Memory B cell (primary cell): ENCODE measurements at places on chromosomes 7 and 10.

- DNase-seq = no peak
- H3K4me3 ChIP-seq = peak overlapping the region; percentile 75
- H3K36me3 ChIP-seq = no peaks in the 10 kb centered on the region
- peaks cover 8% of the 10 kb centered on the region for H3K4me1 ChIP-seq
These were observed 537 bp downstream of the SH3PXD2A start for GRCh38 chr10:103854686-103855391.

DNA sequence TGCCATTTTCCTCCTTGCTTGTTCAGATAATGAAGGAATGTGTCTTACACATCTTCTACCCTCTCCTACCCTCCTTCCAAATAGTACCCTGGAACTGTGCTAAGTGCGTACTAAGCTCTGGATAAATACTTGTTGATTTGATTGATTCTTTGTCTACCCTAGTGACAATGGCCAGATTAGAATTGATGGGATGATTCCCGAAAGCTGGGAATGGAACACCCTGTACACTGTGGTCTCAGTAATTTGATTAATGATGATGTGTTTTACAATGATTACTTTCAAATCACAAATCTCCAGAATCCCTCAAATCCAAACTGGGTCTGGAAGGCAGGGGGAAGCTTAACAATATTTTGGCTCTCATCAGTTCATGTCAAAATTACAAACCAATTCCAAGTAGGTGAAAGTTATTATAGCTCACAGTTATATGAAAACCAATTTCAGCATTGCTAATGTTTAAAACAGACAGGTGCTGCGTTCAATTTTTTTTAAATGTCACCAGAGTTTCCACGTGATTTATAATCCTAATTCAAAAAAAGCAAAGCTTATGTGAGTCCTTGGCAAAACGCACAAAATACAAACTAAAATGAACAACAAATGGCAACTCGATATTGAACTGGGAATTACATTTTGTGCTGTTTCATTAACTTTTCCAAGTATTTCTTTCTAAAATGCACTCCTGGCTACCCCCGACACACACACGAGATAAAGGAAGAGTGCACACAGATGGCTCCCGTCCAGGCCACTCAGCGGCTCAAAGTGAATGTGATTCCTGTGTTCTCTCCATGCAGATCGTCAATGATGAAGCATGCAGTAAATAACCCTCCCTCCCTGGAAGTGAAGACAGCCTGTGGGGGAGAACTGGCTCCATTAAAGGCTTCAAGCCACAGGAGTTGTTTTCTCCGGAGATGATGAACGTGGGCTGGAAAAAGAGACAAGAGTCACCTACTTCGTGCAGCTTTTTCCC lies 21.7 kb upstream of the ADRB1 start:
- no peaks in the 10 kb centered on the region for H3K27me3 ChIP-seq
- H3K27ac ChIP-seq = no peak overlapping the region
- H3K4me1 ChIP-seq = peaks cover 30% of the 10 kb centered on the region
- no peak overlapping the region for H3K4me3 ChIP-seq
- no peak for DNase-seq

DNA sequence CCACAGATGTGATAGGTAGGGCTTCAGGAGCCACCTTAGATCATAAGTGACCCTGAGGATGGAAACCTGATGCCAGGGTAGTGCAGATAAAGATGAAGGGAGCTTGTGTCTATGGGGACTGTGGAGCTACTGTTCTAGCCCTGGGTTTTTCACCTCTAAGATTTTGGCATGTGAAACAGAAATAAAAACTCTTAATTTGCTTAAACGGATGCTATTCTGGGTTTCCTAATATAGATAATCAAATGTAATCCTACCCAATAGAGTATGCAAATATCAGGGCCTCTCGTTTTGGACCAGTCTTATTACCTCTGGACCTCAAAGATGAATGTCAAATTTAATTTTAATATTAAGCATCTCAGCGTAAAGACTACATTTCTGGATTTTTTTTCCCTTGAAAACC lies 49.3 kb downstream of the ABCB4 start:
- peaks cover 14% of the 10 kb centered on the region for H3K4me1 ChIP-seq
- H3K27me3 ChIP-seq = peaks cover 2% of the 10 kb centered on the region
- no peak for DNase-seq
- H3K4me3 ChIP-seq = no peak overlapping the region

DNA sequence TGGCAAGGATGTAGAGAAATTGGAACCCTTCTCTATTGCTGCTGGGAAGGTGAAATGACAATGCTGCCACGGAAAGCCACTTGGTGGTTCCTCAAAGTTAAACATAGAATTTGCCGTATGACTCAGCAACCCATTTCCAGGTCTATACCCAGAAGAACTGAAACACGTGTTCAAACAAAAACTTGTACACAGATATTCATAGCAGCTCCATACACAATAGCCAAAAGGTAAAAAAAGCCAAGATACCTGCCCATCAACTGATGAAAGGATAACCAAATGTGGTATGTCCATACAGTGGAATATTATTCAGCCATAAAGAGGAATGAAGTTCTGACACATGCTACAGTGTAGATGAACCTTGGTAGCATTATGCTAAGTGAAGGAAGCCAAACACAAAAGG lies 39.1 kb downstream of the LHPP start:
- no peaks in the 10 kb centered on the region for H3K4me1 ChIP-seq
- DNase-seq = no peak
- H3K27me3 ChIP-seq = no peaks in the 10 kb centered on the region
- peaks cover 17% of the 10 kb centered on the region for H3K36me3 ChIP-seq
- H3K4me3 ChIP-seq = no peak overlapping the region
- no peak overlapping the region for H3K27ac ChIP-seq

- H3K27me3 ChIP-seq = peaks cover 9% of the 10 kb centered on the region
- H3K4me3 ChIP-seq = no peak overlapping the region
- H3K36me3 ChIP-seq = peaks cover 4% of the 10 kb centered on the region
- no peak overlapping the region for H3K27ac ChIP-seq
- no peak for DNase-seq
These were observed 64.1 kb upstream of the DIP2C start for GRCh38 chr10:753530-753929.

- H3K27me3 ChIP-seq = peaks cover 6% of the 10 kb centered on the region
- H3K36me3 ChIP-seq = no peaks in the 10 kb centered on the region
- peaks cover 4% of the 10 kb centered on the region for H3K4me1 ChIP-seq
- peak; percentile 37 for DNase-seq
- no peak overlapping the region for H3K4me3 ChIP-seq
These were observed 23.0 kb downstream of the ASB15 start for GRCh38 chr7:123624527-123625183.

GRCh38 chr7:36308031-36308430 lies 81.6 kb upstream of the ANLN start:
- H3K27ac ChIP-seq = no peak overlapping the region
- peaks cover 2% of the 10 kb centered on the region for H3K4me1 ChIP-seq

GRCh38 chr10:95279042-95279820 lies 11.6 kb downstream of the PDLIM1 start:
- H3K4me1 ChIP-seq = peaks cover 59% of the 10 kb centered on the region
- H3K36me3 ChIP-seq = peaks cover 14% of the 10 kb centered on the region
- H3K27ac ChIP-seq = peak overlapping the region; percentile 83
- DNase-seq = no peak
- no peak overlapping the region for H3K4me3 ChIP-seq

DNA sequence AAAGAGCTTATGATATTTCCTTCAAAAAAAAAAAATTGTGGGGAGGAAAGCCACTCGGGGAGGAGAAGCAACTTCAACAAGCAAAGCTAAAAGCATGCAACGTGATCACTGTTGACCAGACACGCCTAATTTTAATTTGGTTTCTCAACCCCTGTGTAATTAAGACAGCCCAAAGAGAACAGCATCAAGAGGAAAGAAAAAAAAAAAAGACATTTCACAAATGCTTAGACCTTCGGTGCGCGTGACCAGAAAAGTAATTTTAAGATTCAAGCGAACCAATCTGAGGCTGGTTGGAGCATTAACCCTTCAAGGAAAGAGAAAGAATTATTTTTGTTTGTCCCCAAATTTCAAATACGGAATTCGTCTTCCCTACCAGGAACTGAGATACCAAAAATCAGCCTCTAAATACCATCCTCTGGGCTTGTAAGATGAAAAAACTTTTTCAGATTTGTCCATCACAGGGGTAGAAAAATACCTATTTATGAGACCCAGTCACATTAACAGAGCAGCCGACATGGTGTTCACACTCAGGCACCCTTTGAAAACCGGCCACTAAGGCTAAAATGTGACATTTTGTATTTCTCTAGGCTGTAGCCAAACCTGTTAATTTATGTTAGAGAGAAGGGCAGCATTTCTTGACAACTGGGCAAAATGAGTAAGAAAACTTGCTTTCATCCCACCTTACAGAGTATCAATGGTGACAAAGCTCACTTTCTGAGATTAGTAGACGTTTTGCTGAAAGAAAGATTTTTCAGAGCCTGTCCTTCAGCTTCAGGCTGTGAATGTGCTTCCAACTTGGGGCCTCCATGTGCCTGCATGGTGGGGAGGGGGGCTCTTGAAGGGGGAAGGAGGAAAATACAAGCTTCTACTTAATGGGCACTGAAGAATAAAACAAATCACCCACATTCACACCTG lies 179.9 kb upstream of the KLF14 start:
- no peak for DNase-seq
- H3K27me3 ChIP-seq = no peaks in the 10 kb centered on the region
- peak overlapping the region; percentile 89 for H3K27ac ChIP-seq
- H3K4me3 ChIP-seq = peak overlapping the region; percentile 86

DNA sequence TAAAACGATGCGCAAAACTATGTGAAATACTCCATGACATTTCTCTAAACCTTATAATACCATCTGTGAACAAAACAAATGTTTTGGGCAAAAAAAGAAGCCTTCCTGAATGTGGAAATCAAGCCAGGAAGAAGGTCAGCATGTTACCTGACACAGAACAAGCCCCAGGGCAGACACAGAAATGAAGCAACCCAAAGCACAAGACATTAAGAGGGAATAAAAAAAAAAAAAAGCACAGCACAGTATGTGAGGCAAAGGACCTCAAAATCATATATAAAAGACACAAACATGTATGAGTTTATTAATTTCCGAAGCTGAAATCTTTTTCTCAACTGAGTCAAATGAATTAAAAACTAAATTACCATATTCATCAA lies 161.8 kb downstream of the SKIDA1 start:
- H3K36me3 ChIP-seq = no peaks in the 10 kb centered on the region
- no peak for DNase-seq
- H3K4me1 ChIP-seq = no peaks in the 10 kb centered on the region
- no peak overlapping the region for H3K27ac ChIP-seq

- H3K4me3 ChIP-seq = no peak overlapping the region
- no peaks in the 10 kb centered on the region for H3K27me3 ChIP-seq
- H3K4me1 ChIP-seq = no peaks in the 10 kb centered on the region
- no peaks in the 10 kb centered on the region for H3K36me3 ChIP-seq
These were observed 51.4 kb downstream of the PCDH15 start for GRCh38 chr10:54749623-54750022.

- no peaks in the 10 kb centered on the region for H3K27me3 ChIP-seq
- H3K4me1 ChIP-seq = no peaks in the 10 kb centered on the region
- no peak for DNase-seq
These were observed 53.6 kb downstream of the SEC61G start for GRCh38 chr7:54705436-54705835.

DNA sequence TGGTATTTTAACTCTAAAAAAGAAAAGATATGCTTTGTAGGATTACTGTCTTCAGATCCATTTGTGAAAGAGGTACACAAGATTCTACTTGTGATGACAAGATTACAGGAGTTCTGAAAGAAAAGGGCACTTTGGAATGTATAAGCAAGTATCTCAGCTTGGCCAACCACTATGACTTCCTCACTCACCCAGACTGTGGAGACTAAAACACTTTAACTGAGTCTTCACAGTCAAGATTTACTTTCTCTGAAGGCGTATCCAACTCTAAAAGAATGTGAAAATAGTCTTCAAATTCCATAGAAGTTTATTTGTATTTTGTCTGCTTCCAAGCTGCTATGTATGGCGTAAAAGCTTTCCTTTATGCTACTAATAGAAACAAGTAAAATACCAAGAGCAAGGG lies 76.1 kb upstream of the SRRM3 start:
- no peaks in the 10 kb centered on the region for H3K36me3 ChIP-seq
- H3K27me3 ChIP-seq = peaks cover 8% of the 10 kb centered on the region
- H3K4me1 ChIP-seq = no peaks in the 10 kb centered on the region
- no peak overlapping the region for H3K27ac ChIP-seq
- H3K4me3 ChIP-seq = no peak overlapping the region
- no peak for DNase-seq
